Psoas muscle (tissue), 8 donors: ENCODE measurements at places on chromosomes 5 and 9.

DNA sequence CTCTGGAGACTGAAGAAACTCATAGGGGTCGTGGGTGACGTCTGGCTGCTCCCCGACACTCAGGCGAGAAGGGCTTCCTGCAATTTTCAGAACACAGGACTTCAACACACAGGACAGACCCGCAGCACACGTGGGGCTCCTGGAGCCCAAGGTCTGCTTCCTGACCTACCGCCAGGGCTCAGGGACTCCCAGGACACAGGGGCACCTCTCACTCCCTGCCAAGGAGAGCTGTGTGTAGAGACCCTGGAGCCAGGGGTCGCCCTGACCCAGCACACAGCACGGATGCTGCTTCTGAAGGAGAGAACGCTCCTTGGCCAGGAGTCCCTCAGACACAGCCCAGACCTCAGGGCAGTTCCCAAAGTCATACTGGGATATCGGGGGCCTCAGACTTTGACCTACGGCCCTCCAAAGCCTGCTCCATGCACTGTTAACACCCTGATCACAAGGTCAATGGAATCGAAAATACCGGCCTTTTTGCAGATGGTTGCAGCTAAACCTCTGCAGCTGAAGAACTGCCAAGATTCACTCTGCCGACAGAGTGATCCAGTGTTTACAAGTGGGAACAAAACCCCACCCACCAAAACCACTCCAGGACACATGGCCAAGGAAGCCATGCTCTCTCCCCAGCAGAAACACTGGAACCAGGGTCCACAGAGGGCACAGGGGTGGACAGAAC lies 13.8 kb upstream of the ZDHHC11 start:
- peak; percentile 9 for DNase-seq

DNA sequence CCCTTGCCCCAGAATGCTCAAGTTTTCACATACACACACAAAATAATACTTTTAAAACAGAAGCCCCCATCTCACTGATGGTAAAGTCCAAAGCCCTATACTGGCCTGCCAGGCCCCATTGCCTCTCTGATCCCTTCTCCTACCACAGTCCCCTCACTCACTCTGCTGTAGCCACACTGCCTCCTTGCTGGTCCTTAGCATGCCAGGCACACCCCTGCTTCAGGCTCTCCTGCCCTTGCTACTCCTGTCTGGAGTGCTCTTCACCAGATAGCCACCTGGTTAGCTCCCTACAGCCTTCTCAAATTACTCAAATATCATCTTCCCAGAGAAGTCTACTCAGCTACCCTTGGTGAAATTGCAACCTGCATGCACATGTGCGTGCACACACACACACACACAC lies 177.5 kb downstream of the C5orf15 start:
- no peak for DNase-seq

DNA sequence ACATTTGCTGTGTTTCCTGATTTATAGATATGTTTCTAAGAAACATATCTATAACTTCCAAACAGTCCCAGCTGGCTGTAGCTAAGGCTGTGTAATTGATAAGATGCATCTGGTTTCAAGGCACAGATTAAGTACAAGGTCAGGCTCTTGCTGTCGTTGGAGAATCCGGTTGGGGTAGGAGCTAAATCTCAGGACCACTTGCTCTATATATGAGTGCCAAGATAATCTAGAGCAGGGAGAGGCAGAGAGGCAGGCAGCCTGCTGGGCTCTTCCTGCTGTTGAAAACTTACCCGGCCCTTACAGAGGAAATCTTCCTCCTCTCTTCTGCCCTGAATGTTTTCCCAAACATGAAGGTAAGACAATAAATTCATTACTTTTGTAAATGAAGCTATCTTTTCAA lies at the start of gene C7:
Gene C7, plus strand, starts transcription at position 234 of the 400 bp plus-strand sequence. Its CDS starts 114 bp downstream, at position 348.
- no peak for DNase-seq

- no peak for DNase-seq
Measured at GRCh38 chr5:111225926-111226325, 1.7 kb downstream of the CAMK4 start.

- DNase-seq: no peak
Measured at GRCh38 chr9:84642553-84643141, 26.9 kb upstream of the NTRK2 start.

DNA sequence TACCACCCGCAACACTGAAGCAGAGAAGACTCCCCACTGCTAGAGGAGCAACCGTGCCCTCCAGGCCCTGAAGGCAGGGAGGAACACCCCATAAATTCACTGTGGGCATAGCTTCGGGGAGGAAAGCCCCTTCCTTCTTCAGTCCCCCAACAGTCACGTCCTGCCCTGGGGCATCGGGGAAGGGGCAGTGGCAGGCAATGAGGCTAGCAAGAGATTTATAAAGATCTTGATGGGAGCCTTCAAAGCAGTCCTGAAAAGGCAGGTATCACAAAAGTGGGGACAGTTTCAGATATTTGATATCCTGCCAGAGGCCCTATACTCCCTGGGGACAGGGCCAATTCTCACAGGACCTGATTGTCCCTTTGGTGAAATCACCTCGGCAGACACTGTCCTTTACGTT lies 16.9 kb upstream of the TRIM14 start:
- no peak for DNase-seq

- DNase-seq: no peak
Measured at GRCh38 chr9:122656378-122656777, 1.0 kb downstream of the OR1B1 start.

- no peak for DNase-seq
Measured at GRCh38 chr9:108671176-108671575, 184.6 kb downstream of the ACTL7B start.

DNA sequence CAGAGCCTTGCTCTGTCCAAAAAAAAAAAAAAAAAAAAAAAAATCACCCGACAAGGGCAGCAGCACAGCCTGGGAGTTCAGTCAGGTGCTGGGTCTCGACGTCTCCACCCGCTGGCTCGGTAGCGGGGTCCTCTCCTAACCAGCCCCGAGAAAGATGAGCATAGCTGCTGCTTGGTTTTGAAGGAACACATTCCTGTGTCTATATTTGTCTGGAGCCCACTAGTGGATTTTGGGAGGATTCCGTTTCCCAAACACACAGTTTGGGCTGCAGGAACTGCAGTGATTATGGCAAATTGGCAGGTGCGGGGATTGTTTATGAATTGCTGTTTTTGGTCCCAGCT lies 1.2 kb downstream of the OTULINL start:
- DNase-seq: no peak

DNA sequence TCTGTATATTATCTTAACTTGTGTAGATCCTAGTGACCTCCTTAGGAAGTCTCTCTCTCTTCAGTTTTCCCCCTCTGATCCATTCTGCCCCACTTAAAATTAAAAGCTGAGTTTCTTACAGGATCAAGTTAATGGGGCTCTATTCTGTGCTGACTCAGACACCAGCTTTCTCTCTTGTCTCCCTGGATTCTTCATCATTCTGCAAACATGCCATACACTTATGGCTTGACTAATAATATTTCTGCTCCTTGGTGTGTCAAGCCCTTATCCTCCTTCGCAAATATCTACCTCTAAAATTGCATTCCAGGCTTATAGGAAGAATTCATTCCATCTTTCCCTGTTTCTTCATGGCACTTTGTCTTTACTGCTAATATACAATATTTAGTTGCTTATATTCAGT lies 18.1 kb downstream of the LRRC70 start:
- DNase-seq: no peak

DNA sequence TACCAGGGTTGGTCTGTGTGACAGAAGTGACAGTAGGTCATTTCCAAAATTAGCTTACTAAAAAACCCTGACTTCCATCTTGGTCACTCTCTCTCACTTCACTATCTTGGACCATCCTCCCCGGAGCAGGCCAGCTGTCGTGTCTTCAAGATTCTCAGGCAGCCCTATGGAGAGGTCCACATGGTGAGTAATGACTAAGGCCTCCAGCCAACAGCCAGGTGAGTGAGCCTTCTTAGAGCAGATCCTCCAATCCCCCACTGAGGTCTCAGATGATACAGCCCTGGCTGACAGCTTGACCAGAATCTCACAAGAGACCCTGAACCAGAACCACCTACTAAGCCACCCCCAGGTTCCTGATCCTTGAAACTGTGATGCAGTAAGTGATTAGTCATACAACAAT lies 92.0 kb downstream of the DCP2 start:
- DNase-seq: no peak

- DNase-seq: no peak
Measured at GRCh38 chr9:90432951-90433350, 209.7 kb downstream of the DIRAS2 start.

GRCh38 chr5:59767681-59768151 lies 125.8 kb downstream of the PDE4D start:
- no peak for DNase-seq

DNA sequence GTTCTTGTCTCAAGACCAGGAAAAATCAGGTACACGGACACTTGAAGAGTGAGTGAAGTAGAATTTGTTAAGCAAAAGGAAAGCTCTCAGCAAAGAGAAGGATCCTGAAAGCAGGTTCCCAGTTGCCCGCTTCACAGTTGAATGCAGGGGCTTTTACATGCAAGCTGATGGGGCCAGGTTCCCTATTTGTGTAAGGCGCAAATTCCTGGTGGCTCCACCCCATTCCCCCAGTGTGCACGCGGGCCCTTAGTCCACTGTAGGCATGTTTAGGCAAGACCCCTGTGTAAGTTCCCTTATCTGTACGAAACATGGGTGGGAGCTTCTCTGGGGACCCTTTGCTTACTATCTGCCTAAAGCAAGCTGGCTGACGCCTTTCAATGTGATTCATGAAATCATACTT lies 2.7 kb upstream of the AGTPBP1 start:
- DNase-seq: no peak

GRCh38 chr5:145697251-145697990 lies 137.7 kb downstream of the PRELID2 start:
- no peak for DNase-seq

GRCh38 chr5:24963611-24964010 lies 318.8 kb upstream of the CDH10 start:
- DNase-seq: no peak

DNA sequence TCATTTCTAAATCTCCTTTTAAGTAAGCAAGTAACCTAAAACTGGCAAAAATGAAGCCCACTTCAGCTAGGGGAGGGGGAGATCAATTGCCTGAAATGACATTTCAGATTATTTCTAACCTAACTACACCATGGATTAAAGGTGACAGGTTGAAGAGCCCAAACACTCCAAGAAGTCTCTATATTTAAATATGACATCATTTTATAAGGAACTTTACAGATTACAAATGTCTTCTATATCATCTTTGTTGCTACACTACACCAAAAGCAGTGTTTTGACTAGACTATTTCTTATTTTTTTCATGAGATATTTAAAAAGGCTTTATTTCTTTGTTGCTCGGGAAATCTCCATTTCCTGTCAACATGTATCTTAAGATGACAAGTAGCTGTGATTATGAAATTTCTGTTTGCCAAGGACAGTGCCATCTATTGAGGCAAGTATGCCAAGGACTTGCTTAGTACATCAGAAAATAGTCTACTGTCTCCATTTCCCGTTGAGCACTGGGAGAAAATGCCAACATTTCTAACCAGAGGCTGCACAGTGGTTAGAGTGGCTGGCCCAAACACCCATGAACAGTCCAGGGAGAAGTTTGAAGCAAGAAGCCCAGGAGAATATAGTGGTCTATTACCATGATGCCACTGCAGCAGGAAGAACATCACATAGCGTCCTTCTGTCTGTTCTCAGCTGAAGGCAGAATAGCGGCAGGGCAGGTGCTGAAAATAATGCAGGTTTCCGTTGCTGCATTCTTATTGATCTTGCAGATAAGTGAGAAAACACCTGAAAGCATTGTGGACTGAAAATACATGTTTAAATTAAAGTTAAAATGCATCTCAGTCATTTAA lies 93.4 kb upstream of the ITGA2 start:
- no peak for DNase-seq

GRCh38 chr5:16000056-16000455 lies 179.5 kb downstream of the MARCHF11 start:
- no peak for DNase-seq

GRCh38 chr5:40616781-40617180 lies 62.9 kb upstream of the PTGER4 start:
- no peak for DNase-seq

DNA sequence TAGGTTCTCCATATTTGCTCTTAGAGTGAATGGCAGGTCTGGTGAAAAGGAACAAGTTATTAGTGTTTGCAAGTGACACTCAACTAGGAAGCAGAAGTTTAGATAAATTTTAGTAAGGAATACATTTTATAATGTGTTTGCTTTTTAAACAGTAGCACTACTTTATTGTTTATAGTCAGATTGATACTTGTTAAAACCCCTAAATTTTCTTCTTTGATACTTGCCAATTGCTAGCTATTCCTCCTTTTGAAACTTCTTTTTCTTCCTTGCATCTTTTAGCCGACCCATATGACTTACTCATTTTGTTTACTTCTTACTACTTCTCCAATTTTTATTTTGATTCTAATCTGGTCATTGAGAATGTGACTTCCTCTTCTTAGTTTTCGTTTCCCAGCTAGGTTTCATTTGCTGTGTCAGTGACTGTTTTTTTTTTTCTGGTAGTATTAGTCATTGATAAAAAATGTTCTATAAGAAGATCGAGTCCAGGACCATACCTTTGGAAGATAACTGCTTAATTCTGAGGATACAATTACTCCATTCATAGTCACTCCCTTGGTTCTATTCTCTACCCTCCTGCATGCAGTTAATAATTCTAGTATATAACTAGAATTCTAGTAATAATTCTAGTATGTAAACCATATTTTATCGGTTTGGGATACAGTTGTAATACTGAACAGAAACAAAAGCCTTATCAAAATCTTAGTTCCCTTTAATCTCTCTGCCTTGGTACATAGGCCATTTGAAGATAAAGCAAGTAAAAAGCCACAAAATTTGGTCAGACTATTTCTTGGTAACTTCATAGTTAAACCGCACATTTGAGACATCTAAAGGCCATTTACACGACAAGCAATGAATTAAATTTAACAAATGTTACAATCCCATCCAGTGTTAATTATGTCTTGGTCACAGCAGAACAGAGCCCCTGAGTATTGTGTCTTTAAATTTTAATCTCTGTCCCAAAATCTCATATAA lies 2.8 kb upstream of the RICTOR start:
- no peak for DNase-seq

DNA sequence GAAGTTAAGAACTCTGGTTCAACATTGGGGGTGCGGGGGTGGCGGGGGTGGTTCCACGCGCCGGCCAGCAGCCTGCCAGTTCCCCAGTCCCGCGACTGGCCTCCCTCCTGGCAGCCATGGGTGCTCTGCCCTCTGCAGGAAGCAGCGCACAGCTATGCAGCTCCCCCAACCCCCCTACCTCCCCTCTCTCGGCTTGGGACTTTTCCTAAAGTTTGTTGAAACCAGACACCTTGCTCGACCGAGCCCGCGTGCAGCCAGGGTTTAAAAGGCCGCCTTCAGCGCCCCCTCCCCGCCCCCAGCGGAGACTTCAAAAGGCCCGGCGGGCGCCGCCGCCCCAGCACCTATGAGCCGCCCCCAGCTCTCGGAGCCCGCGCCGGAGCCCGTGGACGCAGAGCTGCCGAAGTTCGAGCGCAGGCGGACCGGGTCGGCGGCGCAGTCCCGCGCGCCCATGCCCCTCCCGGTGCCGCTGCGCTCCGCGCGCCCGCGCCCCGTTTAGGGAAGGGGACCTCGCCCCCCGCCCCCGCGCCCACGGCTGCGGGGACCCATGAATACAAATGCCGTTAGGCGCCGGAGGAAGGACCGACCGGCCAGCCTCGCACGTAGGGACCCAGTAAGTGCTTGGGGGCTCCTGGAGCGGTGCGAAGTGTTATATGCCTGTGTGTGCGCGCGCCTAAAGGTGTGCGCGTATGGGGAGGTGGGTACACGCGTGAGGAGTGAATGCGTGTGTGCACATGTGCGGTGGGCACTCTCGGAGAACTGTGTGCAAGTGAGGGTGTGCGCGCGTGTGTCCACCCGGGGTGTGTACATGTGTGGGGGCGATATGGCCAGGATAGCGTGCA lies 1.4 kb upstream of the COL27A1 start:
- DNase-seq: no peak
